Stimulated activated CD4-positive, alpha-beta T cell treated with anti-CD3 and anti-CD28 coated beads, Interleukin-2, amount 100 ng/mL, for 24 hours (primary cell): ENCODE measurements at places on chromosomes 7 and 10.
A peak's percentile ranks its signal among the peaks of the same experiment; 100 is the strongest.

DNA sequence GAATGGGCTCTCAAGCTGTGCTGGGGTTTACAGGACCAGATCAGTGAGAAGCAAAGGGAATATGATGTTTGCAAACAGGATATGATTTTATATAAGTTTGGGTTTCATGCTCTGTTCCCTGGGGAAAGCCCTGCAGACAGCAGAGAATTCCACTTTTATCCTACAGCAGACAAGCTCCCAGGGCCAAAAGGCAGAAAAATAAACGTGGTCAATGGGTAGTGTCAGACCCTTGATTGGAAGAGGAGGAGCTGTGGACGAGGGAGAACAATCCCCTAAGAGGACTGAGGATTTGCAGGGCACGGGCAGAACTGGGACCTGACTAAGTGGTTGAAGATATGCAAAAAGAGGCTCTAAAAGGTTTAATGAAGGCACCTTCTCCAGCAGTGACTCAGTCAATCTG, 275.3 kb downstream of the HDAC9 start:
- DNase-seq, result no peak

DNA sequence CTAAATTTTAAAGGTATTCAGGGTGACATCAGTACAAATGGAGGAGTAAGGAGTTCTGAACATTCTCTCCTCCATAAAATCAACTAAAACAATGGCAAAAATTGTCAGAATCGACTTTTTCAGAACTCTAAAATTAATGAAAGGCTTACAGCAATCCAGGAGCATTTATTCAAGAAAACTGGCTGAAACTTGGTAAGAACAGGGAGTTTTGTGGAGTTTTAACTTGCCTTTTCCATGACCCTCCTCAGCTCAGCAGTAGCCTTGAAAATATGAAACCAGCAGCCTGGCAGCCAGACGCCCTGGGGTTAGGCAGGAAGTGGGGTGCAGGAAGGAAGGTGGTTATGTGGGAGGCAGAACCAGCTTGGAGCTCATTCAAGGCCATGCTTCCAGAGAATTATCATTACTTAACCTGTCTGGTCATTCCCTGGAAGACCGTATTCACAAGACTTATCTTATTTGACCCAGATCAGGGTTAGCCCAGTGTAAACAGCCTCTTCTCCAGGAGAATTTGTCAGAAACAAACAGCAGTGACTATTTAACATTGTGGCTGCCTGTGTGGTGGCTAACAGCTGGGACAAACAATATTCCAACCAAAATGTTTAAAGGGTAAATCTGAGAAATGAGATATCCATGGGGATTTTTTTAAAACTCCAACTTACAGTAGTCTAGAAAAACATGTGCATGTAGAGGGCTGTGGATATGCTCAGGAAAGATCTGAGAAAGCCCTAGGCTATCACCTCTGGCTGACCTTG, 75.7 kb upstream of the MACROH2A2 start:
- DNase-seq, result no peak

- no peak for DNase-seq
Measured at GRCh38 chr10:24897326-24897926, 55.0 kb downstream of the PRTFDC1 start.

- no peak for DNase-seq
Measured at GRCh38 chr7:30165590-30165989, 30.8 kb downstream of the MTURN start.

DNA sequence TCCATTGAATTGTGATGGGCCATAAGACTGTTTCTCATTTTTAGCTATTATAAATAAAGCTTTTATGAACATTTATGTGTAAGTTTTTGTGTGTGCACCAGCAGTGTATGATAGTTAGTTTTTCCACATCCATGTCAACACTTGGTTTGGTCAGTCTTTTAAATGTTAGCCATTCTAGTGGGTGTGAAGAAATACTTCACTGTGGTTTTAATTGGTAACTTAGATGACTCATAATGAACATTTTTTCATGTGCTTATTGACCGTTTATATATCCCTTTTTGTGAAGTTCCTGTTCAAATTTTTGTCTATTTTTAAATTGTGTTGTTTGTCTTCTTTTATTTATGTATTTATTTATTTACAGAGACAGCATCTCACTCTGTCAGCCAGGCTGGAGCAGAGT, 23.6 kb upstream of the PDK4 start:
- no peak for DNase-seq

DNA sequence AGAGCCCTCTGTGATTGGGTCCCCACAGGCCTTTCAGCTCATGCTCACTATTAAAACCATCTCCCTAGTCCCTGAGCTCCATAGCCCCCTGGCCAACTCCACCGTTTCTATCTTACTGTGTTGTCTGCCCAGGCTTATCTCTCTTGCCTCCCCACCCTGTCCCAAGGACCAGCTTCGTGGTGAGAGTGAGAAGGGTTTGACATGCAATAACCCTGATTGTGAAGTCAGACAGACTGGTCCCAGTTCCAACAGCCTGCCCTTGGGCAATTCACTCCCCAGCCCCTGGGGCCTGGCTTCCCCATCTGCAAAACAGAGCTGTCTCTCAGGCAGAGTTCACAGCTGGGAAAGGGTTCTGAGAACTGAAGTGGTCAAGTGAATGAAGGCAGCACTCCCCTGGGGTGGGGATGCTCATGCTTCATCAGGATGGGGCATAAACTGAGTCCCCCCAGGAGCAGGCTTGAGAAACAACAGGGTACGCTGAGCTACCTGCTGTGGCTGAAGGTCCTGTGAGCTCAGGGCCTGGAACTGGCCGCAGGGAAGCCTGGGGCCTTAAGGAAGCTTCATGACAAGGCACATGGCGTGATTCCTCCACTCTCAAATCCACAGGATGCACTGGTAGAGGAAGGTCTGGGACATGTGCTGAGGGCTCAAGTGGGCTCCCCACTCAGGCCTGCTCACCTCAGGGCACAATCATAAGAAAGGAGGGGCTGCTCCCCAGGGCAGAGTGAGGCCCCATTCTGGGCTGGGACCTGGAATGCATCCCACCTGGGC, 1.8 kb upstream of the PPIF start:
- DNase-seq, result peak; percentile 14

DNA sequence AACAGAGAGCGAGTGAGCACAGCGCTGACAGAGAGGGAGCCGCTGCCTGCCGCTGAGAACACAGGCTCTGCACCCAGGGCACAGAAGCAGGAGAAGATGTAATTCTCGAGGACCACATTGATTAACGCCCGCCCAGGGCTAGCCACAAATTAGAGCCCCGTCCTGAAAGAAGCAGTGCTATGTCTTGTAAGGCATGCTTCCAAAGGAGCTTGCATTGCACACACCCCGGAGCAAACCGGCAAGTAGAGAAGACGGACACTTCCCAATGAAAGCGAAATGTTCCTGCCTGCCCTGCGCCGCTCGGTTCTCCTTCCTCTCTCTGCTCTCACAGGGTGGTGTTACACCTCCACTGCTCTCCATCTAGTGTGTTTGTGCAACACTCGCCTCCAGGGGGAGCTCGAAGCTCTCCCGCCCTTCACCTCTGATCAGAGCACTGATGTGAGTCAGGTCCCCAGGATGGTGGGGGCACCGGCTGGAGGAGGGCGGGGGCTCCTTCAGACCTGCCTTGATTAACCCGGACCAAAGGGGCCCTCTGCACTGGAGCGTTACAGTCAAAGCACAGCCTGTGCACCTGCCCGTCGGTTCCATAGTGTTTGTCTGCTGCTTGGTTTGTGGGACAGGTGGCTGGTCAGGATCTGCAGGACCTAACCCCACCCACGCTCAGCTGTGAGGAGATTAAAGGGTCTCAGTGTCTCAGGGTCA, 316.5 kb downstream of the ADARB2 start:
- peak; percentile 79 for DNase-seq

DNA sequence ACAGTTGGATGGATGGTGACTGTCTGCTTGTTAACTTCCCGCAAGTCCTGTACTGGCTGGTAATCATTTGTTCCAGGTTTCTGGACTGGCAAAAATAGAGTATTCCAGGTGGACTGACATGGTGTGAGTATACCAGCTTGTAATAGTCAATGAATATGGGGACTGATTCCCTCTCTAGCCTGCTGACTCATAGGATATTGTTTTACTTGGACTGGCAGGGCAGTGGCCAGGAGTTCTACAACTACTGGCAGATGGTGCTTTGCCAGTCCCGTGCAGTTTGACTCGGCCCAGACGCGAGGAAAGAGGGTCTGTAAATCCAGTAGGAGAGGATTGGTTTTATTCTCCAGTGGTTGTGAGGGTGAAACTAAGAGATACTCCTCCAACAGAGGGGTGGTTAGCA, 78.0 kb downstream of the PRR15 start:
- no peak for DNase-seq

GRCh38 chr7:23117841-23118240, 12.3 kb downstream of the KLHL7 start:
- DNase-seq, result no peak

GRCh38 chr7:79241288-79242060, 212.0 kb downstream of the MAGI2 start:
- DNase-seq, result no peak

GRCh38 chr10:22443175-22443901, 98.0 kb downstream of the SPAG6 start:
- DNase-seq, result no peak

DNA sequence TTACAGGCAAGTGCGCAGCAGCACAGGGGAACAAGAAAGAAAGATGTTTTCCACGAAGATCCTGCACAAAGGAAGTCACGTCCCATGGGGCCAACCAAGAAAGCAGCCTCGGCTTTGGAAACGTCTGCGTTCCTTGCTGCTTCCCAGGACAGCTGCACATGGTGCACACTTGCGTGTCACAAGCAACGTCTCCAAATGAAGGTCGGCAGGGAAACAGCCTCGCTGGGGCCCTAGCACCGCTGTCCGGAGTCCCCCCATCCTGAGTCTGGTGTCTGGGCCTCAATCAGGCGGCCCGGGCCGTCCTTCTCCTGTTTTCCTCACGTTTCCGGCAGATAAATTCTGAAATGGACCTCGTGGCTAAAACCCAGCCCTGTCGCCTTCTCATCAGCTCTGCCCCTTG, 206.2 kb downstream of the DIP2C start:
- no peak for DNase-seq

- DNase-seq, result no peak
Measured at GRCh38 chr10:33666686-33667480, 332.4 kb upstream of the NRP1 start.

GRCh38 chr7:111030336-111030735, 60.6 kb upstream of the LRRN3 start:
- no peak for DNase-seq

DNA sequence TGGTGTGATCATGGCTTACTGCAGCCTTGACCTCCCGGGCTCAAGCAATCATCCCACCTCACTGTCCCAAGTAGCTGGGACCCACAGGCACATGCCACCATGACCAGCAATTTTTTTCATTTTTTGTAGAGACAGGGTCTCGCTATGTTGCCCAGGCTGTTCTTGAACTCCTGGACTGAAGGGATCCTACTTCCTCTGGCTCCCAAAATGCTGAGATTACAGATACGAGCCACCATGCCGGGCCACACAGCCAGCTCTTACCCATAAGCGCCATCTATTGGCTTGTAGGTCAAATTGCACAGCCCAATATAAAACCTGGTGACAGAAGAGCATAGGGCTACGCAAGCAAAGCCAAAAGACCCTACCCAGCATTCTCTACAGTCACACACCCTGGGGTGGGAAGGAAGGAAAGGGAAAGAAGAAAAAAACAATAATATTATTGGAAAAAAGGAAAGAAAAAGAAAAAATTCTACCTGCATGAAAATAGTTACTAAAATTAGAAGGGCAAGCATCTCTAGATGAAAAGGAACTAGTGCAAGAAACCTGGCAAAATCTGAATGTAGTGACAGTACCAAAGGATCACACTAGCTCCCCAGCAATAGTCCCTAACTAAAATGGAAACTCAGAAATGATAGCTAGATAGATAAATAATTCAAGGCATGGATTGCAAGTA, 29.4 kb upstream of the AMPH start:
- DNase-seq, result peak; percentile 20

GRCh38 chr10:17814973-17815372, 5.8 kb downstream of the MRC1 start:
- no peak for DNase-seq

GRCh38 chr10:97764519-97764931, 7.3 kb downstream of the SFRP5 start:
- DNase-seq, result no peak

- DNase-seq, result no peak
Measured at GRCh38 chr7:94452239-94452638, 57.4 kb upstream of the CASD1 start.

DNA sequence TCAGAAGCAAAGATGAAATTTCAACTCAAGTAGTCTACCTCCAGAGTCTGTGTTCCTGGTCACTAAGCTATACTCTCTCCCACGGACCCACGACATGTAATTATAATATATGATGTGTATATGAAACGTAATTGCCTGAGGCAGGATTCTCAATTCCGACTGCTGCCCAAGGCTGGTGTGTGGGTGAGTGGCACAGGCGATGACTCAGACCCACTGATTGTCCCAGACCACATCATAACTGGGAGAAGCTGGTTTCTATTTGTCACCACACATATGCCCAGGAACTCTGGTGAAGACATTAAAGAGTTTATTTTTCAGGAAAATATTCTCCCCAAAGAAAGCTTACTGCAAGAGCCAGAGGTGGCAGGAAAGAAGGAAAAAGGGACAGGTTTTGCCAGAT, 219.3 kb downstream of the JAZF1 start:
- DNase-seq, result no peak

GRCh38 chr7:7970531-7971307, 2.1 kb downstream of the GLCCI1 start:
- DNase-seq, result no peak

- no peak for DNase-seq
Measured at GRCh38 chr10:29714096-29714874, 79.5 kb upstream of the SVIL start.

DNA sequence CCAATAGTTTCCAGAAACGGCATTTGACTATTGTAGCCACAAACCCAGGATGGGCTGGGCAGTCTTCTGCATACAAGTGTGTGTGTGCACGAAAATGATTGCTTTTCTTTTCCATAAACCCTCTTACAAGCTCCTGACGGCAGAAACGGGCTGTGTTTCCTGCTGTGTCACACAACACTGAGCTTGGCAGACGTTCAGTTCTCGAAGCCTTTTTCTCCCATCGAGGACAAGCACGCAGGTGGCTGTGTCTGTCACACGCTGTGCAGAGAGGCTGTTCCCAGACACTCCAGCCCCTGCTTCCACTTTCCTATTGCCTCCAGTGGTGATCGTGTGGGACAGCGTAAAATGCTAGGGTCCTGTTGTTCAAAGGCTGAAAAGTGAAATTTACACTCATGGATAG, 32.1 kb downstream of the RBAK start:
- DNase-seq, result no peak

DNA sequence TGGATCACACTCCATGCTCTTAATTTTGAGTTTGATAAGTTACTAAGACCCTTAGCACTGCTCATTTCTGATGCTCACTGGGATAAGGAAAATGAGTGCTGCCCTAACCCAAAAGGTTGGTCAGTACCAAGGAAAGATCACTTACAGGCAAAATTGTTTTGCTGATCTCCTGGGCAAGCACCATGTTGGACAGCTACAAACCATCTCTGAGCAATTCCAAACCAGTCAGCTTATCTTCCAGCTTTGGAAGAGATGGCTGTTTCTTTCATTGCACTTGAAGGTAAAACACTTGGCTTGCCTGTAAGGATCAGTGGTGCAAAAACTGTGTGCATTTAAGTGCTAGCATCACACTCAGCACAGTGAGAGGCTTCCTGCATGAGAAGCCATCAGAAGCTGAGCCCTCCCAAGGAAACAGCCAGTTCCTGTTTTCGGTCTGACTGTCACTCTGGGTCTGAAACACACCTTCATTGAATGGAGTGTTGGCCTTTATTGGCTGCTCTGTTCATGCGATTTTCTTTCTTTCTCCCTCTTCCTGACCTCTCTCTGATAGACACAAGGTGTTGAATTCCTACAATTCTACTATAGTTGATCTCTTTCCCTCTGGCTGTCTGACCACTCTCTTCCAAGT, 126.4 kb upstream of the GHITM start:
- DNase-seq, result no peak

- DNase-seq, result no peak
Measured at GRCh38 chr10:49615721-49616120, 1.9 kb downstream of the CHAT start.

GRCh38 chr10:111370101-111370500, 293.3 kb downstream of the ADRA2A start:
- DNase-seq, result no peak
